ENCODE measurements at places on chromosomes 11 and 22. TPM values are rescaled to one million over a fixed set of nuclear protein-coding genes. Genes with fewer than 3 reads are reported as not detected.

GRCh38 chr11:118485273-118485672 is 42.0 kb upstream of the TTC36 start:
- no peak for DNase-seq
- no peaks in the 10 kb centered on the region for H3K27me3 ChIP-seq
- peaks cover 59% of the 10 kb centered on the region for H3K36me3 ChIP-seq

GRCh38 chr11:75024764-75025211 is 36.1 kb downstream of the NEU3 start:
- no peaks in the 10 kb centered on the region for H3K27me3 ChIP-seq
- no peak overlapping the region for H3K27ac ChIP-seq
- DNase-seq = no peak
- H3K36me3 ChIP-seq = no peaks in the 10 kb centered on the region

GRCh38 chr11:72085621-72086351 is 5.1 kb downstream of the LRRC51 start:
- peaks cover 20% of the 10 kb centered on the region for H3K4me1 ChIP-seq
- peaks cover 6% of the 10 kb centered on the region for H3K36me3 ChIP-seq
- no peak overlapping the region for H3K27ac ChIP-seq
- no peak overlapping the region for H3K4me3 ChIP-seq

Gene SPTBN2
- total RNA-seq = 4.0 TPM

DNA sequence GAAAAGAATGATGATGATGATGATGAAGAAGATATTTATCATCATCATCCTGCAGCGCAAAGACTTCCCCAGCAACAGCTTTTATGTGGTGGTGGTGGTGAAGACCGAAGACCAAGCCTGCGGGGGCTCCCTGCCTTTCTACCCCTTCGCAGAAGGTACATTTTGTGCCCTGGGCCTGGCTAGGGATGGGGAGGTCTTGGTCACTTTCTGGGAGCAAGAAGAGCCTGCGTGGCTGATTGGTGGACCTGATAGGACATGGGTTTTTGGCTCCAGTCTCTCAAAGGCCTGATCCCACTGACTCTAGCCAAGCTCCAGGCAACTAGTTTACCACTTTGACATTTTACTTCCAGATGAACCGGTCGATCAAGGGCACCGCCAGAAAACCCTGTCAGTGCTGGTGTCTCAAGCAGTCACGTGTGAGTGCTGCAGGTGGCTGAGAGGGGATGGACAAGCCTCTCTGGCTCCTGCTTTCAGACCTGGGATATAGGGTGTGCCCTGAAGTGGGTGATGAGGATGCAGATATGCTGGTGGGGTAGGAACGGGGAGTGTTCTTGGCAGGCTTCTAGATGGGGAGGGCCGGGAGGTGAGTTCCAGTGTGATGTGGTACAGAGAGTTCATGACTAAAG is 5.3 kb downstream of the SIDT2 start:
- no peak overlapping the region for H3K27ac ChIP-seq
- peaks cover 15% of the 10 kb centered on the region for H3K36me3 ChIP-seq
- peaks cover 37% of the 10 kb centered on the region for H3K4me1 ChIP-seq
- H3K27me3 ChIP-seq = no peaks in the 10 kb centered on the region

DNA sequence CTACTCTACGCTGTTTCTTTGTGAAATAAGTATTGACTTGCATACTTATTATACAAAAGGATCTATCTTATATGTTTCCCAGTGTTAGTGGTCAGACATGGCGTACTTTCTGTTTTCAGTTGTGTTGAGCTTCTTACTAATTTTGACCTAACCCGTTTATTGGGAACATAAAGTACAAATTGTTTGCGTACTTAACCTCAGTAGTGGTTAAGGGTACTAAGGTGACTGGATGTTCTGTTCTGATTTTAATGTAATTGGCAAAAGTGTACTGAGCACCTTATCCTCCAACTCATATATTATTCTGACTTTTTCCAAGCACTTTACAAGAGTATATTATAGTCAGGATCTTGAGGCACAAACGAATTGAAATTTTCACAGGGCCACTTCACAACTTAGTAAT is 17.2 kb downstream of the TBCEL start:
- no peak overlapping the region for H3K27ac ChIP-seq
- H3K36me3 ChIP-seq = no peaks in the 10 kb centered on the region
- no peak for DNase-seq
- peaks cover 44% of the 10 kb centered on the region for H3K4me1 ChIP-seq
- no peaks in the 10 kb centered on the region for H3K27me3 ChIP-seq

GRCh38 chr22:24325105-24325757 is 54.6 kb downstream of the SPECC1L start:
- peaks cover 26% of the 10 kb centered on the region for H3K4me1 ChIP-seq
- no peak overlapping the region for H3K27ac ChIP-seq
- H3K36me3 ChIP-seq = peaks cover 69% of the 10 kb centered on the region
- DNase-seq = peak; percentile 49
- no peak overlapping the region for H3K4me3 ChIP-seq

- H3K36me3 ChIP-seq = no peaks in the 10 kb centered on the region
- no peak overlapping the region for H3K4me3 ChIP-seq
- peaks cover 5% of the 10 kb centered on the region for H3K4me1 ChIP-seq
- H3K27me3 ChIP-seq = peaks cover 20% of the 10 kb centered on the region
Observed at GRCh38 chr11:74306435-74307175, 4.8 kb downstream of the P4HA3 start.

Data from HepG2 (cell line).